Islet precursor cell (in vitro differentiated cells): ENCODE measurements at places on chromosomes 7 and 10.

DNA sequence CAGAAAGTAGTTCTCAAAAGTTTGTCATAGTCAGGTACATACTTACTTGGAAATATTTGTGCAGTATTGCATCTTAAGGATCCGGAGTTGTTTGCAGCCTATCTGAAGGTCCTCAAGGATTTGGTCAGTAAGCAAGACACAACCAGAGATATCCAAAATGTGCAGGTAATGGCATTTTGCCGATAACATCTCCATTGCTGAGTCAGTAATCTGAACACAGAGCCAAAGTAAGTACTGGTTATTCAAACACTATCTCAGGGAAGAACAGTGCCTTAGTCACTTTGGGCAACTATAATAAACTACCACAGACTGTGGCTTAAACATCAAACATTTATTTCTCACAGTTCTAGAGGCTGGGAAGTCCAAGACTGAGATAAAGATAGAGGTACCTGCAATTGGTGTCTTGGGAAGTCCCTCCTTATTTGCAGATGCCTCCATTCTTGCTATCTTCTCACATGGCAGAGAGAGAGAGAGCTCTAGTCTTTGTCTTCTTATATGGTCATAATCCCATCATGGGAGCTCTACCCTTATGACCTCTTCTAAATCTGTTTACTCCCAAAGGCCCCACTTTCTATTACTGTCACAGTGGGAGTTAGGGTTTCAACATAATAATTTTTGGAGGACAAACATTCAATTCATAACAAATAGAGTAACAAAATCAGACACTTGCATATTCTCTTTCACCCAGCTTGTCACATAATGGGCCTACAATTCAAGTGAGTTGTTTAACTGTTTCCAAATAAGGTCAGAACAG, 73.4 kb downstream of the FAM185A start:
- DNase-seq = no peak

- DNase-seq = no peak
Observed at GRCh38 chr10:120998251-120998650, 147.1 kb downstream of the WDR11 start.

DNA sequence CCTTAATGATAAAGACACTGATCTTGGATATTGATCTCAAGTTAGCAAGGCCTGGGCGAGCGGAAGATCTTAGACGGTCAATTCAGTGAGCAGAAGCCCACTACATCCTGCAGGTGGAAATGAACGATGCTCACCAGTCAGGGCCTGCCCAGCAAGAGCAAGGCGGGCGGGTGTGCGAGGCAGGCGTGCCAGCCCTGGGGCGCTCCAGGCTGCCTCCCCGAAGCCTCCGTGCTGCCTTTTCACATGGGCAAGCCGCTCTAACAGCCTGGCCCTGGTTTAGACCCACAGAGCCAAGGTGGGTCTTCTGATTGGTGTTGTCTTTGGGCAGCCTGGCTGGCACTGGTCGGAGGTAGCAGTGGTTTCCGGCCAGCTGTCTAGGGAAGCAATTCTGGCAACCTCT, 475.1 kb upstream of the FOXK1 start:
- no peak for DNase-seq

- DNase-seq = no peak
Observed at GRCh38 chr7:92627956-92628355, 37.8 kb upstream of the FAM133B start.

DNA sequence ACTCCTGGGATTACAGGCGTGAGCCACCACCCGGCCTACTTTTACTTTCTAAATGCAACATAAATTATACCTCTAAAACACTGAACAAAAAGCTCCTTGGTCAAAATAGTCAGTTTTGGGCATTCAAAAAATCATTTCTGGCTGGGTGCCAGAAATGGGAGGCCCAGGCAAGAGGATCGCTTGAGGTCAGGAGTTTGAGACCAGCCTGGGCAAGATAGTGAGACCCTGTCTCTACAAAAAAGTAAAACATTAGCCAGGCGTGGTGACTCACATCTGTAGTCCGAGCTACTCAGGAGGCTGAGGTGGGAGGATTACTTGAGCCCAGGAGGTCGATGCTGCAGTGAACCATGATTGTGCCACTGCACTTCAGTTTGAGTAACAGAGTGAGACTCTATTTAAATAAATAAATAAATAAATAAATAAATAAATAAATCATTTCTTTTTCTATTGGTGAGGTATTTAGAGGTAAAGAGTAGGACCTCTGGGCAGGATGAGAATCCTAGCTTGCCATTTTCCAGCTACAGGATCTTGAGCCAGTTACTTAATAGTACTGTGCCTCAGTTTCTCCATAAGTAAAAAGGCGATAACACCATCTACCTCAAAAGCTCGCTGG, 87.6 kb downstream of the SKIDA1 start:
- no peak for DNase-seq

- DNase-seq = no peak
Observed at GRCh38 chr10:91975438-91975837, 51.9 kb downstream of the BTAF1 start.

- no peak for DNase-seq
Observed at GRCh38 chr10:106011250-106011649, 1153.3 kb downstream of the SORCS1 start.

- peak; percentile 46 for DNase-seq
Observed at GRCh38 chr10:44924261-44925040, 13.3 kb downstream of the TMEM72 start.

- peak; percentile 56 for DNase-seq
Observed at GRCh38 chr10:133277993-133278576, 1.4 kb upstream of the ADAM8 start.

- DNase-seq = no peak
Observed at GRCh38 chr7:15764851-15765382, 78.4 kb upstream of the MEOX2 start.

DNA sequence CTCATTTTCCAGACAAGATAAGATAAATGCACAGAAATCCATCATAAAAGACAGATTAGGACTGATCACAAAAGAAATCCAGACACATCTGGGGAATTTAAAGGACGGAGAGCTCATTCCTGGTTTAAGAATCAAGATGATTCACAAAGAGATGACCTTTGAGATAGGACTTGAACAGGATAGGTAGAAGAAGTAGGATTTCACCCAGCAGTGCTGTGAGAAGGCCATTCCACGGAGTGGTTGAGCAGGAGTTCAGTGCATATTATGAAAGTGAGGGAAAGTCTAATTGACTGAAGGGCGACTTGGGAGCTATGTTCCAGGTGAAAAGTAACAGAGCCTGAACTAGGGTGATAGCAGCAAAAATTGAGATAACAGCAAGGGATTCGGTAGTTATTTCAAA, 73.7 kb downstream of the GAD2 start:
- DNase-seq = no peak

DNA sequence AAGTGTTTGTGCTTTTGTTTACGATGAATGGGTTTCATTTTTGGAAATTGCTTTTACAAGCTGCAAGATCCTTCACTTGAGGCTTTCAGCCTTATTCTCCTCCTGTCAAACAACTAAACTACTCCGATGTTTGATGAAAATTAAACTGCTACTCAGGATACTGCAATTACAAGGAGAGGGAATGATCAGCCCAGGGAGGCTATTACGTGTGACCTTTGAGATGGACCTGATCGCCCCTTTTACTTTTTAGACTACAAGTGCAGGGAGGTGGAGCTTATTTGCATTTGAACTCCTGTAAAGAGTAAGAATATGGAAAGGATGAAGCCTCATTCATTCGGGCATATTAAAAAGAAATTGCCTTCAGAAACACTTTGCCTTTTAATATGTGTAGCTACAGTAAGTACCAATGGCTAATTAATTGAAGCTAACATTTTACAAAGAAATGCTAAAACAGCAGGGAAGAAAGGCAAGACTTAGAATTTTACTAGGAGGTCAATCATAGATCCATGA, 219.1 kb downstream of the PHTF2 start:
- DNase-seq = no peak

- DNase-seq = no peak
Observed at GRCh38 chr10:104622175-104622574, 18.9 kb upstream of the SORCS3 start.

DNA sequence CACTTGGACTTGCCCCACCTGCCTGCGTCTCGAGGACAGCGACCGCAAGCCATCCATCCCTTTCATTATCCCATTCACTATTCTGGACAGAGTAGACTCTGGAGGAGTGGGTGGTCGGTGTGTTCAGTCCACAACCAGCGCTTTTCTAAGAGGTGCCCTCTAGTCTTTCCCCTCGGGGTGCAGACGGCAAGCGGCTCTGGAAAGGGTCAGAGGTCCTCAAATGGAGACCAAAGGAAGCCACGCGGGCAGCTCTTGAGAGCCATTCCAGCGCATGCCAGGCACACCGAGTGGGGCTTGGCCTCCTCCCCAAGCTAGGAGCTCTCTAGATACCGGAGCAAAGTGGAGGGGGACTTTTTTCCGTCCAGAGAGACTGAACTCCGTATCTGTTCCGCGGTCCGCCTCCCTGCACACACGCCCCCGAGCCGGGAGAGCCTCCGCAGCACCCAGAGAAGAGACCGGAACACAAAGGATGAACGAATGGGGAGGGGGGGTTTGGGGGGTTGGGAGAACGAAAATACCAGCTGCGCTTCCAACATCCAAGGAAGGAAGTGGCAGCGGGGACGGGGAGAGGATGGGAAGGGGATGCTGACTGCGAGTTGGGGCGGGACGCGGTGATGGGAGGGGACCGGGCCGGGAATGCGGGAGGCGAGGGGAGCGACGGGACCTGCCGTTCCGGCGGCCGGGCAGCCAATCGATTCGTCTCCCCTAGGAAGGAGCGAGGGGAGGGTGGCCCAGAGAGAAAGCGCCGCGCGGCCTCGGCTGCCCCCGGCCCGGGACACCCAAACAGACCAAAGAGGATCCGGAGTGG, 515 bp downstream of the GSDME start:
- DNase-seq = peak; percentile 80

DNA sequence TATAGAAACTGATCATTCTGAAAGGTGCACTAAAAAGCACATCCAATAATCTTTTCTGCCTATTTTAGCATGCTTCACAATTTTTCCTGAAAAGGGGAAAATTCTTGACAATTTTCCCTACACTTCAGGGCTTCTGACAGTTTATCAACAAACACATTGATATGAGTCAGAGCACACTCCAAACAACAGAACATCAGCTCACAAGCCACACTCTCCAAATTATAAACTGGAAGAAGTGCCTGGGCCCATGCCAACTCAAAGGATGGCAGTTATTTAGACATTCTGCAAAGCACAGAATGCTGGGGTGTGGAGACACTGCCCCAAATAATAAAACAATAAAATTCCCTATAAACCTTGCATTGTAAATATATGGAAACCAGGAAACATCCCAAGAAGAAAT, 90.8 kb downstream of the ELAPOR2 start:
- DNase-seq = no peak

DNA sequence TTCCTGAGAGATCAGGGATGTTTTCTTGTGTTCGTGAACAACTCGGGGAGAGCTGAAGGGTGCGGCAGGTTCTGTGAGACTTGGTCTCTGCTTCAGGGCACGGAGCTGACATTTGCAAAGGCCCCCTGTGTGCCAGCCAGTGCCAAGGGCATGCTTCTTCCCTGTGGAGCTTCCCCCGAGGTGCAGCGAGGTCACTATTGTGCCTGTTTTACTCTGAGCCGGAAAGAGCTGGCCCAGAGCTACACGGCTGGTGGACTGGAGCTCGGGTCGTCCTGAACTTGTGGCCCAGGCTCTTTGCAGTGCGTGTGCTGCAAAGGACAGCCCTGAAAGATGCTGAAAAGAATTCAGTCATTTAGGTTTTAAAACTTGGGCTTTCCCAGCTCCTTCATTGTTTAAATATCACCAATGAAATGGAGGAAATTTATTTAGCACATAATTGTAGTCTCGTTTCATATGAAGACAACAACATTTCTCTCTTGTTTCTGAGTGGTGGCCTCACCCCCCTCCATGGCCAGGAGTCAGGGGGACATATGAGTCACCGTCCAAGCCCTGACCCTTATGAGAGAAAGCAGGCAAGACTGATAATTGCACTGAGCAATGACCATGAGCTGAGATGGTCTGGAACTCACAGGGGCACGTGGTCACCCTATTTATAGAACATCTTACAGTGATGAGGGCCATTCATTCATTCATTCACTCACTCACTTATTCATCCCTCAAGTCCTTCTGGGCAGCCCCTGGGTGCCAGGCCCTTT, 102.6 kb downstream of the PTPRE start:
- peak; percentile 77 for DNase-seq

DNA sequence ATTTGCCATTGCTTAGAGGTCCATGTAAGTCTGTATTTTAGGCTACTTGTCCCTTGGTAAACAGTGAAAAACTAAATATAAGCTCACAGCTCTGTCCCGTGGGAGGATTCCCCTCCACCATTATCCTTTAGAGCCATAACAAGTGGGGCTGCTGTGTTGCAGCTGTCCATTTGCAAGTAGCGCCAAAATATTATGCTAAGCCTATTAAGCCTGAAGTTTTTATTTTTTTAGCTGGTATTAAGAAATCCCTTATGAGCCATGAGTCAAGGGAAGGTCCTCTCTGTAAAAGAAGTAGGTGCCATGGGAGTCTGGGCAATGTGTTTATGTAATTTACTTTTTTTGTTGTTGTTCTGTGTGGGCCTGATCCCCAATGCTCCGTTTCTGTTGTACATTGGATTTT, 183.9 kb downstream of the THSD7A start:
- DNase-seq = no peak

DNA sequence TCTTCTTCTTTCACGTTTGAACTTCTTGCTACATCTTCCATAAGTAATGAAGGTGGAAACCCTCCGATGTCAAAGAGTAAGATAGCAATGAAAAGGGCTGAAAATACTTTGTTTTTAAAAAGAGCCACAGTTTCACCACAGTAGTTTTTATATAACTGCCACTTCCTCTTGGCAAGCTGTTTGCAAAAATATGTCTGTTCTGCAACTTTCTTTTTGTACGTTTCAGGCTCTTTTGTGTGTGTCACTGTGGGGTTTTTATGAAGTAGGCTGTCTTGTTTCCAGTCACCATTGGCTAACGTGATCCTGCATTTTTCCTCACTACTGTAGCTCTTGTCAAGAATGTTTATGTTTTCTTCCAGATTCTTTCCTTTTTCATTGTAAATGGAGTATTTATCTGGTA, 55.6 kb downstream of the SLC16A9 start:
- no peak for DNase-seq

DNA sequence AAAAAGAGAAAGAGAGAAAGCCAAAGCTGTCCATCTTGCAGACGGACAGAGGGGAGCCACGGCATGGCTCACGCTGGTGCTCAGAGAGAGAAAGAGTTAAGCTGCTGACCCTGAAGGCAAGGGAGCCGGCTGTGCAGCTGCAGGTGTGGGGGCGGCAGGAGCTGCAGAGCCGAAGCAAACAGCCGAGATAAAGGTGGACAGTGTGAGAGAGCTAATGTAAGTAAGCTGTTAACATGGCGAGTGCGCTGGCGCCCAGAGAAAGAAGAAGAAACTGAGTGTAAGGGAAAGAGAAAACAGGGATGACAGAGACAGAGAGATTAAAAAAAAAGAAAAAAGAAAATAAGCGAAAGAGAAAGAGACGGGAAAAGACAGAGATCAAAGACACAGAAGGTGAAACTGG, 18.2 kb downstream of the COL17A1 start:
- peak; percentile 69 for DNase-seq
